ENCODE measurements at places on chromosomes 11 and 22. TPM values are rescaled to one million over a fixed set of nuclear protein-coding genes. Genes with fewer than 3 reads are reported as not detected.
A peak's percentile ranks its signal among the peaks of the same experiment; 100 is the strongest.

DNA sequence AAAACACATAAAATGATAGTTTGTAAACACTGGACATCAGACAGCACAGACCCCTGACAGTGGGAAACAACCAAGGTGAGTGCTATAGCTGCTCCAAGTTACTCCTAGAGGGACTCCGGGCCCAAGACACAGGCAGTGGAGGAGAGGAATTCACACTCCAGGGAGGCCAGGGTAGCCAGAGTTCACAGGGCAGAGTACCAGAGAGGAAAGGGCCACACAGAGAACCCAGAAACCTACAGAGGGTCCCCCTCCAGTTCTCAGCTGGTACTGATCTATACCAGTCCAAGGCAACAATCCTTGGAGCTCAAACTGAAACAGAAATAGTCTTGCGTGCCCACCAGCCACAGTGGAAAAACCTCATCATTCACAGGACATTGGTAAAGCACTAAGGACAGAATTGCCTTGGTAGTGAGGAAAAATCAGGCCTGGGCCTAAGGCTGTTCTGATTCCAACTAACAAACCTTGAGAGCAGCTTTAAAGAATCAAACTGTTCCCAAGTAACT lies 7.6 kb downstream of the VPS37C start:
- no peaks in the 10 kb centered on the region for H3K36me3 ChIP-seq
- peaks cover 70% of the 10 kb centered on the region for H3K4me1 ChIP-seq
- no peak overlapping the region for H3K4me3 ChIP-seq
- H3K27ac ChIP-seq, result peak overlapping the region; percentile 91

- no peak overlapping the region for H3K4me3 ChIP-seq
- H3K36me3 ChIP-seq, result no peaks in the 10 kb centered on the region
- no peak overlapping the region for H3K27ac ChIP-seq
- H3K27me3 ChIP-seq, result no peaks in the 10 kb centered on the region
- no peaks in the 10 kb centered on the region for H3K4me1 ChIP-seq
These were observed 9.4 kb downstream of the CHADL start for GRCh38 chr22:41231369-41231768.

DNA sequence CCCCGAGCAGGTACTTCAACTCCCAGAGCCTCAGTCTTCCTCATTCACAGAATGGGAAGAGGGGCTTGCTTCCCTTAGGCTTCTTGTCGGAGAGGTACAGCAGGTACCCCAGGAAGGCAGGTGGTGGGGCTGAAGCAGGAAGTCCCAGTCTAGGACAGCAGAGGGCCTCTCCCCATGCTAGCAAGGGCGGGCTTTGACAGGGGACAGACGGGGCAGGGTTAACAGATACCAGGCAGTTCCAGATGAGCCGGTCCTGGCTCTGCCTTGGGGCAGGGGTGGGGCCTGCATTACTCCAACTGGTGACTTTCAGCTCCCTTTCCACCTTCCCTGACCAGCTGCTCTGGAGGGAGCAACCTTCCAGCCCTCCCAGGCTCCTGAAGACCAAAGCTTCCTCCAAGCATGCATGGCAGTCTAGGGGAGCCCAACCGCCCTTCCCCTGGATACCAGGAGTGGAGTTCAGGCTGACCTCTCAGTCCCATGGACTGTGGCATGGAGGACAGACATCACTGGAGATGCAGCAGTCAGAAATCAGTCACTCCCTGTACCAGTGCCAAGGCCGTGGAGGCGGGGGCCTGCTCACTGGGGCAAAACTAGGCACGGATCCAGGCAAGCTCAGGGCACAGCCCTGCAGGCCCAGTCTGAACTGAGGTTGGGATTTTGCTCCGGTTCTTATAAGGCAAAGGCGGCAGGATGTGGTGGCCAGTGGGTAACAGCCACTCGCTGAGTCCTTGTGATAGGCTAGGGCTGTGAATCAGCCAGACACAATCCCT lies 60.5 kb downstream of the NAT10 start:
- H3K27ac ChIP-seq, result no peak overlapping the region
- no peak overlapping the region for H3K4me3 ChIP-seq
- no peaks in the 10 kb centered on the region for H3K36me3 ChIP-seq
- no peaks in the 10 kb centered on the region for H3K27me3 ChIP-seq

- H3K27me3 ChIP-seq, result no peaks in the 10 kb centered on the region
- no peak for DNase-seq
- H3K36me3 ChIP-seq, result no peaks in the 10 kb centered on the region
These were observed 37.0 kb downstream of the CTTN start for GRCh38 chr11:70435361-70435760.

- peak; percentile 81 for DNase-seq
- H3K27me3 ChIP-seq, result peaks cover 14% of the 10 kb centered on the region
- no peak overlapping the region for H3K27ac ChIP-seq
These were observed 6.8 kb upstream of the TPBGL start for GRCh38 chr11:75233754-75234172.

DNA sequence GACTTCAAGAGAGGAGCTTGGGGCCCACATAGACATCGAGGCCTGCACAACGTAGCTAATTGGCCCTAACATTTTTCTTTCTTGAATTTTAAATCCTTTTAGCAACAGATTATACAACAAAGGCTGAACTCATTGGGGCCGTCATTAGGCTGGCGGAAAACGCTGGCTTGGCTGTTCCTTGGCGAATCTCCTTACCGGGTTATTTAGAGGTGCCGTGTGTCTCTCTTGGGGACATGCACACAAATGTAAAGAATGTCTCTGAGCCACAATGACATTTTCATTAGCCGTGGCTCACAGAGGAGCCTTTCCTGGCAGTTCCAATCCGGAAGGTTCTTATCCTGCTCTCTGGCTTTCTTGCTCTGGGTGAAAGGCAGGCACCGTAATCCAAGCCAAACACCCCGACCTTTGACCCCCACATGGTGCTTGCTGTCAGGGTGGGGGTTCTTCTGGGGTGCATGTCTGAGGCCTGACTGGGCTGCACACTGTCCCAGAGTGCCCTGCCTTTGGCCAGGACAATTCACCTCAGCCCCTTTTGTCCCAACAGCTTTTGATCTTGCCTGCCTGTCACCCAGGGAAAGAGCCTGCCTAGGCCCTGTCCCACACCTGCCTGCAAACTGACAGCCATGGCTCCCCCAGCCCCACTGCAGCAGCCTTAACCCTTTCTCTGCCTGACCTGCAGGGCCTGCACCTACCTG lies 9.2 kb upstream of the FGF3 start:
- H3K4me3 ChIP-seq, result no peak overlapping the region
- no peaks in the 10 kb centered on the region for H3K36me3 ChIP-seq
- no peaks in the 10 kb centered on the region for H3K4me1 ChIP-seq
- DNase-seq, result no peak

GRCh38 chr11:67572747-67573419 lies 10.7 kb upstream of the GSTP1 start:
- peak; percentile 84 for DNase-seq
- no peaks in the 10 kb centered on the region for H3K36me3 ChIP-seq
- H3K27me3 ChIP-seq, result no peaks in the 10 kb centered on the region
- no peaks in the 10 kb centered on the region for H3K4me1 ChIP-seq

DNA sequence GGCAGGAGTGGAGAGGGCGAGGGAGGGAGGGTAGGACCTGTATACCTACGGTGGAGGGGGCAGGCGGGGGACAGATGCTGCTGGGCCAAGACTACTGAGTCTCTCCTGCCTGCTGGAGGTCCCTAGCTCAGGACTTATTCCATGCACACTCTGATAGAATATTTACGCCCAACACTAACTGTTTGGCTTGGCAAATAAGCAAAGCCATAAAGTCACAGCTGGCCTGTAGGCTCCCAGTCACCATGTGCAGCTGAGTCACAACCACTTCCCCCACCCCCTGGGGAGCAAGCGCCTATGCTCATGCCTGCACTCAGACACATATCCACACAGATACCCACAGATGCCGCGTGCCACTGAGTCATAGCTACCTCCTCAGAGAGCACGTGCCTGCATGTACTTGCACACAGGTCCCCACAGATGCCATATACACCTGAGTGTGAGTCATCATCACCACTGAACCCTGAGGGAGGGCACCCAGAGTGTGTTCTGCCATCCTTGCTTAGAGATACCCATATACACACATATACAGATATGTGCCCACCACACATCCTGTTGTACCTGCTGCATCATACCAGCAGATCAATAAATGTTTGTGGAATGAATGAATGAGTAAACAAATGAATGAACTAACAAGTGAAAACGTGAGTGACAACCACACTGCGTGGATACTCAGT lies 95.8 kb downstream of the SWAP70 start:
- H3K36me3 ChIP-seq, result no peaks in the 10 kb centered on the region
- peaks cover 20% of the 10 kb centered on the region for H3K4me1 ChIP-seq
- no peaks in the 10 kb centered on the region for H3K27me3 ChIP-seq
- peak overlapping the region; percentile 96 for H3K27ac ChIP-seq
- peak; percentile 92 for DNase-seq

GRCh38 chr22:20531404-20532201 lies 24.2 kb downstream of the MED15 start:
- peak; percentile 72 for DNase-seq
- H3K4me3 ChIP-seq, result no peak overlapping the region
- peaks cover 37% of the 10 kb centered on the region for H3K4me1 ChIP-seq
- H3K27me3 ChIP-seq, result no peaks in the 10 kb centered on the region

- H3K27ac ChIP-seq, result no peak overlapping the region
- H3K4me1 ChIP-seq, result no peaks in the 10 kb centered on the region
- H3K4me3 ChIP-seq, result no peak overlapping the region
- no peak for DNase-seq
These were observed 356.1 kb downstream of the RAB38 start for GRCh38 chr11:87819151-87819550.

DNA sequence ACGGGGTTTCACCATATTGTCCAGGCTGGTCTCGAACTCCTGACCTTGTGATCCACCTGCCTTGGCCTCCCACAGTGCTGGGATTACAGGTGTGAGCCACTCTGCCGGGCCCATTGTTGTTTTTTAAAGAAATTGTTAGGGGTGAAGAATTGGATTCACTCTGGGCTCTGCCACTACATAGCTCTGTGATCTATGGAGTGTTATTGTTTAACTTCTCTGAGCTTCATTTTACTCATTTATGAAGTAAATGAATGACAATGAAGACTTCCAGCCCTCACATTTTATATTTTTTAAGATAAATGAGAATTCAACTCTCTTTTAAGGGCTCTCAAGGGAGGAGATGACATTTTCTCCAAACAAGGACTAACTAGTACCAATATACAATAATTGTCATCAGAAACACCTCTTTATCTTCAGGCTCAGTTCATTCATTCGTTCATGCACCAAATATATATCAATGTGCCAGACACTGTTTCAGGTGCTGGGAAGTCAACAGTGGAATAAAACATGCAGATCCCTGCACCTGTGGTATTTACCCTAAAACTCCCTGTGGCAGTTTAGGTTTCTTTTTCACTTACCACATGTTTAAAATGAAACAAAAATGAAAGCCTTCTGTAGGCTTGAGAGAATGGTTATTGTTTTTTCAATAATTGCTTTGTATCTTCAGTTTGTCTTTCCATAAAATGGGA lies 23.5 kb upstream of the GRAMD1B start:
- H3K36me3 ChIP-seq, result no peaks in the 10 kb centered on the region
- H3K4me3 ChIP-seq, result no peak overlapping the region
- no peak for DNase-seq
- H3K27me3 ChIP-seq, result no peaks in the 10 kb centered on the region
- H3K4me1 ChIP-seq, result peaks cover 17% of the 10 kb centered on the region
- H3K27ac ChIP-seq, result no peak overlapping the region

- peak; percentile 10 for DNase-seq
- no peak overlapping the region for H3K27ac ChIP-seq
- H3K4me3 ChIP-seq, result no peak overlapping the region
- H3K4me1 ChIP-seq, result peaks cover 13% of the 10 kb centered on the region
- H3K27me3 ChIP-seq, result no peaks in the 10 kb centered on the region
- H3K36me3 ChIP-seq, result no peaks in the 10 kb centered on the region
These were observed 368.7 kb upstream of the TENM4 start for GRCh38 chr11:79809487-79809886.

- no peaks in the 10 kb centered on the region for H3K27me3 ChIP-seq
- no peak overlapping the region for H3K4me3 ChIP-seq
- DNase-seq, result no peak
- H3K27ac ChIP-seq, result no peak overlapping the region
These were observed 22.2 kb upstream of the NAP1L4 start for GRCh38 chr11:3014057-3014938.

GRCh38 chr11:86610559-86611341 lies 61.7 kb downstream of the ME3 start:
- no peak overlapping the region for H3K27ac ChIP-seq
- H3K4me3 ChIP-seq, result no peak overlapping the region
- no peak for DNase-seq
- no peaks in the 10 kb centered on the region for H3K27me3 ChIP-seq
- no peaks in the 10 kb centered on the region for H3K36me3 ChIP-seq

GRCh38 chr11:61769169-61769920 lies 16.9 kb downstream of the MYRF start:
- no peaks in the 10 kb centered on the region for H3K36me3 ChIP-seq
- H3K4me3 ChIP-seq, result no peak overlapping the region
- peak; percentile 59 for DNase-seq

DNA sequence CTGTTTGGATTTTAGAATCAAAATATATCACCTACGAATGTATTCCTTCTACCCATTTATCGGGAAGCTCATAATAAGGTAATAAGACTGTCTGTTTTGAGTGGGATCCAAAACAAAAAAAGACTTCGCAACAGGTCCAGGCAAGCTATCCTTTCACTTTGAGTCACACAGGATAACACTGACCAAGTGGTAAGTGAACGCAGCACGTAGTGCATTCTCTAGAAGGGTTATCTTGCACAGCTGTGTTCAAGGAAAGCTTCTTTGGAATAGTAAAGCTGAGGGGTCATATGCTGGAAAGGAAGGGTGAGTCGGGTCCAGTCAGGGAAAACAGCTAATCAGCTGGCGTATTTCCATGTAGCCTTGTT lies 22.3 kb upstream of the NRGN start:
- H3K36me3 ChIP-seq, result no peaks in the 10 kb centered on the region
- H3K27ac ChIP-seq, result no peak overlapping the region
- no peak for DNase-seq
- peaks cover 68% of the 10 kb centered on the region for H3K27me3 ChIP-seq

DNA sequence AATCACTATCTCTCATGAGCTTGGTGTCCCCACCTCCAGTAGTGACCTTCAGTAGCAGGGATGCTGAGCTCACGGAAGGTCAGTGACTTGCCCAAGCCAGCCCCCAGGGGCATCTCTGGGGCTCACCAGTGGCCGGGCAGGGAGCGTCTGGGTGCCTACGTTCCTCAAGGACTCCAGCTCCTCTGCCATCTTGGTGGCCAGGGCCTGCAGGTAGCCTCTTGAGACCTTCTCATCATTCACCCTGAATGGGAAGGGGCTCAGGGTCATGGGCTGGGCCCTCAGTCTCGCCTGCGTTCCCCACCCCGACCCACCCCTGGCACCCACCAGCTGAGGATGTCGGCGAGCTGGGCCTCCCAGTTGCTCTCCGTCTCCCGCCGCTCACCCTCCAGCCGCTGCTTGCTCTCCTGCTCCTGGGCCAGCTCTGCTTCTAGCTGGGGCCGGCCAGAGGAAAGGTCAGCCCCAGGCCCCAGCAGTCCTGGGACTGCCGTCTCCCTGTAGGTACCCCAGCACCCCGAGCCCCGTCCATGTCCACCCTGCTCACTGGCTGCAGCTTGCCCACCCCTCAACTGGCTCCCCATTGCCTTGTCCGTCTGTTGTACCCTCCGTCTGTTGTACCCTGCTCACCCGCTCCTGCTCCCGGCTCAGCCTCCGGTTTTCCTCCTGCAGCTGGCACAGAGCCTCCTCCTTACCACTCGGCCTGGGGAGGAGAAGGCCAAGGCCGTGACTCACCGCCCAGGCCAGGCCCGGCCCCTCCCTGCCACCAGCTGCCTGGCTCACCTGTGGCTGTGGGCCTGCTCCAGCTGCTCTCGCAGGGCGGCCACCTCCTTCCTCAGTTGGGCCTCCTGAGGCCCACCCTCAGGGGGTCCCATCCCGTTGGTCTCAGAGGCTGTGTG lies 9.5 kb downstream of the CDC42BPG start:
- no peak overlapping the region for H3K27ac ChIP-seq
- no peaks in the 10 kb centered on the region for H3K36me3 ChIP-seq
- H3K4me1 ChIP-seq, result no peaks in the 10 kb centered on the region
- no peaks in the 10 kb centered on the region for H3K27me3 ChIP-seq

Gene JHY
- total RNA-seq, result 2.8 TPM

Gene MS4A6E
- total RNA-seq, result not detected

Gene UBQLNL
- total RNA-seq, result 0.53 TPM

Gene OR5P2
- 0.20 TPM for total RNA-seq

Gene TEX54
- total RNA-seq, result not detected
